ENCODE measurements at places on chromosomes 1 and 21. TPM values are rescaled to one million over a fixed set of nuclear protein-coding genes. Genes with fewer than 3 reads are reported as not detected.

DNA sequence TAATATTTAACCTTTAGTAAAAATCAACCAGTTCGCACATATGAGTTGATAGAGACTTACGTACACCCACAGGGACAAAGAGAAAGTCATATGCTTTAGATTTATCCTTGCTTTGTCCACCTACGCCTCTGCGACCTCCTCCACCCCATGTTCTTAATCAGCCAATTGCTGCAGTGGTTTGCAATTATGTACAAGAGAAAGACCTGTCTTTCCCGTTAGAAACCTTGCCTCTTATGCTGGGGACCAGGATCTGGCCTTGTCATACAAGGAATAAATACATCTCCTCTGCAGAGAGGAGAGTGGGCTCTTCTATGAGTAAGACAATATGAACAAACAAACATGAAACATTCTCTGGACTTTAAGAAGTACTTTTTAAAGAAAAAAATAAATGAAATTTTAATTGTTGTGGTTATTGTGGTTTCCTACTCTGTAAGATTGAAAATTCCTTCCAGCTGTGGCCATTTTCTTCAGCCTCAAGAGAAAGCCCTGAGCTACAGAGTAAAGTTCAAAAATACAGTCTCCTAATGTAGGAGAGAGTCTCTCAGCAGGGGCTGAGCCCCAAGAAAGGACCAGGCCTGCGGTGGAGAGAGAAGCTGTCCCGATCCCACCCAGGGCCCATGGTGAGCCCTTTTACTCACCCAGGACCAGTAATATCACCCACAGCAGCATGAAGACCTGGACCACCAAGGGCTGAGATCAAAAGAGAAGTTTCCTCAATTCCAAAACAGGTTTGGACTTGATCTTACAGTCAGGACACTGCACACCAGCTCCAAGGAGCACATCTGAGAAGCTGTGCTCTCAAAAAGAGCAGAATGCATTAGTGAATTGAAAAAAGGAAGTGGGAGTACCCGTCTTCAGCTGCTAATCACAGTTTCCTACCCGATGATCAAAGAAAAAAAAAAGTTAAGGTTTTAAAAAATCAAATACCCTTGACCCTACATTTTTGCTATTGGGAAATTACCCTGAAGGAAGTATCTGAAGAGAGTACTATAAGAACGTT, at the start of gene FCRL5:
TSS of gene FCRL5 (minus strand) at position 822 of the 1,000 bp plus-strand sequence. CDS start at position 669, 153 bp downstream.
- DNase-seq, result no peak

DNA sequence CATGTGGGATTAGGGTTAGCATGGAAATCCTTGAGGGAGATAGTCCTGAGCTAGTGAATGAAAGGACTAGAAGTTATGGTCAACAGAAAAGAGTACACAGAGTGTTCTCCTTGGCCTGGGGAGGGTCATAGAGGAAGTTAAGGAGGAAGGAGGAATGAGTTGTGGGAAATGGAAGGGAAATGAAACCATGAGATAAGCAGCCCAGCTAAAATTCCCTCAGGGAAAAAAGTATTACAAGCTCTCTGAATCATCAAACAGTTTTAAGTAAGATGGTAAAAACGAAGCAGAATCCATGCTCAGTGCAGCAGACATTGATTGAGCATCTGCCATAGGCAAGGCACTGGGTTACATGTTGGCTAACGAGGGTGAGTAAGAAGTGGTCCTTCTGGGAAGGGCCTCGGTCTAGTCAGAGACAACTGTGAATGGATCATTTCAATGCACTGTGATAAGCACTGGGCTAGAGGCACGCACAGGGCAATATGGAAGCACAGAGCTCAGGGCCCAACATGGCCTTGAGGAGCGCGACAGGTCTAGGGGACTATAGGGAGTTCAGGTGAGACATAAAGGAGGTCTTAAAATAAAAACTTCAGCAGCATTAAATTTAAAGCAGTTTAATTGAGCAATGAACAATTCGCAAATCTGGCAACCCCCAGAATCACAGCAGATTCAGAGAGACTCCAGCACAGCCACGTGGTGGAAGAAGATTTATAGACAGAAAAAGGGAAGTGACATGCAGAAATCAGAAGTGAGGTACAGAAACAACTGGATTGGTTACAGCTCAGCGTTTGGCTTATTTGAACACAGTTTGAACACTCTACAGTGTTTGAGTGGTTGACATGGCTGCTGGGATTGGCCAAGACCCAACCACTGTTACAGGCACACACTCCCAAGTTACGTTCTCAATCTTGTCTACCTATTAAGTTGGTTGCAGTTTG, 219.5 kb downstream of the HLX start:
- DNase-seq, result no peak

DNA sequence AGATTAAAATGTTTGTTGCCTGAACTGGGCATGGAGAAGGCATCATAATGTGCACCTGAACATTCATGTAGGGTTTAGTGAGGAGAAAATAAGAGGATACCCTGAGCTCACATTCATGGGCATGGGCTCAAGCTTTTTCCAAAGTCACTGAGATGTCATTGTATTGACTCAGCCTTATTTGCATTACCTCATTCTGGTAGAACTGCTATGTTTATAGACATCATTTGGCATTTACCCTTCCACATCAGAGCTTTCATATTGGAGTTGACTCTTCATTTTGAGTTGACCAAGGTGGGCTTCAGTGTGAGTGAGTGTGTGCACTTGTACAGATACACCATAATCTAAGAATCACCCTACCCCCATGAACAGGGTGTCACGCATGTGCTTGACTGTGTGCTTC, 143.2 kb downstream of the PBX1 start:
- DNase-seq, result no peak

GRCh38 chr1:117590273-117590925, 15.4 kb upstream of the TENT5C start:
- no peak for DNase-seq

DNA sequence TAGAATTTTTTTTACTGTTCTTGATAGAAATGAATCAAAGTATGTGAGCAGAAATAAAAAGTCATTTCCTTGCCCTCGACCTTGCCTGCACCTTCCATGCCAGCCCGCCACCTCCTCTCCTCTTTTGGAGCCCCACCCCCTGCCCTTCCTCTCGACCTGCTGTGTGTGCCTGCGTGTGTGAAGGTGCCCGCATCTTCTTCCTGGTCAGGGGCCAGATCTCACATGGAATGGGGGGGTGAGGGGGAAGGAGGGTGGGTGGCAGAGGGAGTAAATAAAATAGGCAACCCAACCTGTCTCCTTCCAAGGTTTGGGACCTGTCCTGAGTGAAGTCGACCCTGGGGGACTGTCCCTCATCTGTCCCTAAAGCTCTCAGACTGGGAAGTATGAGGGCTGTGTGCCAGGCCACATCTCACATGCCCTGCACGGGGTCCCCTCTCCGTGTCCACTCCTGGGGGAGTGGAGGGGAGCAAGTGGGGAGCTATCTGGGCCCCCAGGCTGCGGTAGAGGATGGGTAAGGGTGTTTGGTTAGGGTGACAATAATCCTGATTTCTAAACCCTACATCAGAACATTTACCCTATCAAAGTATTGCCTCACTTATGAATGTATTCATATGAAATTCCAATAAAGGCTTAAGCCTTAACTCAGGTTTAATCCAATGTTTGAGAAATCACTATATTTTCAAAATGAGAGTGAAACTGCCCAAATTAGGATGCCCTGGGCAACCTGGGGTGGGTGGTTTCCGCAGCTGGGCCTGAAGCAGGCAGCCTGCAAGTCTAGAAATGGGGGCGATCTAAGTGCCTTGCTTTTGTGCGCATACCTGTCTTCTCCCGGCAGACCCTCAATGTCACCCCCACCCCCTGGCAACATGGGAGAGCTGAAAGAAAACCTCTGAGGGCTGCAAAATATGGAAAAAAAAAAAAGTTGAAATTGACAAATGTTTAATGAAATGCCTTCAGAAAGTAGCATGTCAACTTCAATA, 15.4 kb downstream of the AMPD2 start:
- DNase-seq, result no peak

- DNase-seq, result no peak
These were observed 421.6 kb upstream of the PBX1 start for GRCh38 chr1:164137273-164137925.

GRCh38 chr1:21312407-21312992, 22.2 kb upstream of the ECE1 start:
- DNase-seq, result no peak

GRCh38 chr1:224656392-224656791, 40.3 kb downstream of the CNIH3 start:
- DNase-seq, result no peak

DNA sequence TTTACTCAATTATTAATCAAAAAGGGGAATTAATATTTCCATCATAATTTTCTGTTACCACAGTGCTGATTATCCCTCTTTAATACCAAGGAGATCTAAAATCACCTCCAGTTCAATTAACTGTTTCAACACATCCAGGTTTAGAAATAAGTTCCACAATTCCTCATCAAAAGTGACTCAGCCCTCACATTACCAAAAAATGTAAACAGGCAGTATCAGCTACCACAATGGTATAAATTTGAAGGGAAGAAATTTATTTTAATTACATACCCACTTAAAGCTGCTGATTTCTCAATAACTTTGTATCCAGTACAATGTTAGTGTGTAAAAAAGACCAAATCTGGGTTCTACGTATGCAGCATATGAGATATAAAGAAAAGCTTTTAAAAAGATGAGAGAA, 51.9 kb downstream of the EIF4G3 start:
- no peak for DNase-seq

GRCh38 chr21:14548779-14549178, 2.7 kb upstream of the SAMSN1 start:
- DNase-seq, result no peak

GRCh38 chr21:34534522-34534921, 22.5 kb upstream of the KCNE1 start:
- DNase-seq, result no peak

- no peak for DNase-seq
These were observed 50.5 kb upstream of the IKBKE start for GRCh38 chr1:206419783-206420182.

Gene FAM72C
- polyA plus RNA-seq, result 0.08 TPM

Gene PGLYRP3
- not detected for polyA plus RNA-seq

Gene TAS1R3
- polyA plus RNA-seq, result 1.3 TPM

Gene MAN1C1
- 7.7 TPM for polyA plus RNA-seq

Gene CFHR5
- not detected for polyA plus RNA-seq

Gene SLC25A44
- 29.3 TPM for polyA plus RNA-seq

Gene TMEM51
- 3.8 TPM for polyA plus RNA-seq

Gene NLRP3
- 0.19 TPM for polyA plus RNA-seq

Measured in heart left ventricle (tissue), 16 donors.